ENCODE measurements at places on chromosomes 5 and 9. TPM values are rescaled to one million over a fixed set of nuclear protein-coding genes. Genes with fewer than 3 reads are reported as not detected.

GRCh38 chr9:107975426-107976010 lies 485.9 kb upstream of the KLF4 start:
- no peak for DNase-seq

- DNase-seq: no peak
Observed at GRCh38 chr9:18837402-18837801, 195.6 kb downstream of the SAXO1 start.

DNA sequence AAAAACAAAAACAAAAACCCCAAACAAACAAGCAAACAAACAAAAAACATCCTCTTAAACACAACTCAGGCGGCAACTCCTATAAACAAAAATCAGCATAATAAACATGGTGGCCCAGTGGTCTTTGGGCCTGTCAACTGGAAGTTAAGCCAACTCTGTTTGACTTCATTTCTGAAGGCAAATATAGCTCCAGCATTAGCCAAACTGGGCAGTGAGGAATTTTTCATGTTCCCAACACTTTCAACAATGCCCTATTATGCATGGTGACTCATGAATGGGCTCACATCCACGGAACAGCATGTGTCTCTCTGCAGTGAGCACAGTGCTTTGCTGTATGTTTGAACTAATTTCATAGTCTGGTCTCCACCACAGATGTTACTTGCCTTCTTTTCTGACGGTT lies 143.9 kb upstream of the STC2 start:
- no peak for DNase-seq

Gene ARHGEF39
- total RNA-seq: 19.1 TPM

GRCh38 chr9:124724415-124725067 lies 46.6 kb downstream of the NR6A1 start:
- DNase-seq: no peak
